Naive B cell (primary cell): ENCODE measurements at places on chromosomes 3 and 15.

- no peak for DNase-seq
Measured at GRCh38 chr3:187947927-187948682, 202.8 kb upstream of the BCL6 start.

DNA sequence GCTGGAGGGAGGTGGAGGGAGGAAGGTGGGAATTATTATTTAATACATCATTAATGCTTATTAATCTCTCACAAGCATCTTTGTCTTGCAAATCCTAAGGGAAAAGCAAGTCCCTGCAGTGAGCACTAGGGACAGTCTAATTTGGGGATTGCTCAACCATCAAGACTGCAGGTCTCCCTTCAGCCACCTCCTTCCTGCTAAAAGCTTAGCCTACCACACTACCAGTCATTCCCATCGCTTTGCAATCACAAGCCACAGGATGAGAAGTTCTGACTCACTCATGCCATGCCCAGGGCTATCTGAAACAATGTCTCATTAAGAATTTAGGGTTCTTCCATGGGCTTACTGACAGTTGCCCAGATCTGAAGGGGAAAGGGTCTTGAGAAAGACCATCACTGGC is 51.0 kb upstream of the EIF1B start:
- DNase-seq: no peak

GRCh38 chr3:43156812-43157455 is 51.1 kb upstream of the POMGNT2 start:
- DNase-seq: no peak

GRCh38 chr3:35528728-35529127 is 110.6 kb upstream of the ARPP21 start:
- DNase-seq: no peak

DNA sequence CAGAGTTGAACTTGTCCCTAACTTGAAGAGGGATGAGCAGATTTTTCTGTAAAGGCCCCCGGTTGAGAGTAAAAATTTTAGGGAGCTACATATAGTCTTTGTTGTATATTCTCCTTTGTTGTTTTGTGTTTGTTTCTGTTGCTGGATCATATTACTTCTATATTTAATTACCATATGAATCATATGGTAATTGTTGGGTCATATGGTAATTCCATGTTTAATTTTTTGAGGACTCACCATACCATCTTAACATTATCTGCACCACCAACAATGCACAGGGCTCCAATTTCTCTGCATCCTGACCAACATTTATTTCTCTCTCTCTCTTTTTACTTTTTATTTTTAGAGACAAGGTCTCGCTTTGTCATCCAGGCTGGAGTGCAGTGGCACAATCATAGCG is 7.4 kb upstream of the ZFYVE19 start:
- no peak for DNase-seq
